HL-60 (cell line): ENCODE measurements at places on chromosomes 1 and 21.

DNA sequence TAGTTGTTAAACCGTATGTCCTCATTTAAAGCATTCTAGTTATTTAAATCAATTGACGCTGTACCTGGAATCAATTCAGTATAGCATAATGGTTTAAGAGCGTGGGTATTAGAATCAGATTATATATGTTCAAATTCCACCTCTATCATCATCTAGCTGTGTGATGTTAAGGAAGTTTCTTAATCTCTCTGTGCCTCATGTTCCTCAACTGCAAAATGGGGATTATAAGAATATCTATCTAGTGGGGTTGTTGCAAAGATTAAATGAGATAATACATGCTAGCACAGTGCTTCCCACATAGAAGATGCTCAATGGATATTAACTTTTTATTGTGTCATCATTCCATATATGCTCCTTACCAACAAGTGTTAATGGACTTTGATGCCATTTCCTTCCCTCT, 16.0 kb downstream of the MIXL1 start:
- no peak for DNase-seq

DNA sequence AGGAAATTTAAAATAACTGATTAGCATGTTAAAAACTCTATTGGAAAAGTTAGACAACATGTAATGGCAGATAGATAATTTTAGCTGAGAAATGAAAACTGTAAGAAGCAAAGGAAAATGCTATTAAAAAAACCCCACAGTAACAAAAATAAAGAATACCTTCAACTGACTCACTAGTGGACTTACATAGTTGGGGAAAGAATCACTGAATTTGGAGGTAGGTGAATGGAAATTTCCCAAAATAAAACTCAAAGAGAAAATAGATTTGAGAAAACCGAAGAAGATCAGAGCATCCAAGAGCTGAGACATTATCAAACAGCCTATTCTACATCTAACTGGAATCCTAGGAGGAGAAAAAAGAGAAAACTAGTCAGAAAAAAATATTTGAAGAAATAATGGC, 34.7 kb downstream of the PDE4B start:
- DNase-seq = no peak

DNA sequence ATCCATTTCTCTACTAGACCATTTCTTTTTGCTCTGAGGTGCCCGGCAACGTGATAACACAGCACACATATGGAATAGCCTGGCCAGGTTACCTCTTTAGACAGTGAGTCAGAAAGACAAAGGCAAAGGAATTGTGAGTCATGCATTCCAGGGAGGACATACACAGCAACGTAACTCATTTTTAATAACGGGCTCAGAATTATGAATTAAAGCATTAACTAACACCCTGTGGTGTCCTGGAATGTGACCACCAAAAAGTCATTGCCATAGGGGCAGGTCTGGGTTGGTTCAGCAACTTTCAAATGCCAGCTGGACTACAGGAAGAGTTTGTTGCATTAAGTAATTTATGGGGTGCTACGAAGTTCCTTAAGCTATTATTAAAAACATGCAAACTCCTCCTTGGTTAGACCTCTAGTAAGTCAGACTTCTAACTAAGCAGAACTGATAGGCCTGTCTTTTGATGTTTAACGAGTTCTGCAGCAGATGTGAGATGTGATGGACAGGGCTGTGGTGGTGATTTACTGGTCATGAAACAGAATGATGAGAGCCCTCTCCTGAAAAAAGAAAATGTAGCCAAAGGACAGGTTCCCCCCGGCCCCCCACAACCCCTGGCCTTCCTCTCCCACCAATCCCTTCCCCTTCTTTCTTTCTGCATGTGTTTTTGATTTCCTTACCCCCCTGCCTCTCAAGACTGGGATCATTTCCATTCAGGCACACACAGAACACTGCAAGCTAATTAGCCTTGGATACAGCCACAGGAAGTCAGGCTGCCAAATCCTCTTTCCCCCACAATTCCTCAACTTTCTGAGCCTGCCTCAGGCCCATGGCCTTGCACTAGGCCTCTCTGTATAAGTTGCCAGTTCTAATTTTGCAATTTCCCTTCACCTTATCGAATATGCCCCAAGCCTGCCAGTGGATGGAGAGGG, 88.9 kb upstream of the HAO2 start:
- no peak for DNase-seq

DNA sequence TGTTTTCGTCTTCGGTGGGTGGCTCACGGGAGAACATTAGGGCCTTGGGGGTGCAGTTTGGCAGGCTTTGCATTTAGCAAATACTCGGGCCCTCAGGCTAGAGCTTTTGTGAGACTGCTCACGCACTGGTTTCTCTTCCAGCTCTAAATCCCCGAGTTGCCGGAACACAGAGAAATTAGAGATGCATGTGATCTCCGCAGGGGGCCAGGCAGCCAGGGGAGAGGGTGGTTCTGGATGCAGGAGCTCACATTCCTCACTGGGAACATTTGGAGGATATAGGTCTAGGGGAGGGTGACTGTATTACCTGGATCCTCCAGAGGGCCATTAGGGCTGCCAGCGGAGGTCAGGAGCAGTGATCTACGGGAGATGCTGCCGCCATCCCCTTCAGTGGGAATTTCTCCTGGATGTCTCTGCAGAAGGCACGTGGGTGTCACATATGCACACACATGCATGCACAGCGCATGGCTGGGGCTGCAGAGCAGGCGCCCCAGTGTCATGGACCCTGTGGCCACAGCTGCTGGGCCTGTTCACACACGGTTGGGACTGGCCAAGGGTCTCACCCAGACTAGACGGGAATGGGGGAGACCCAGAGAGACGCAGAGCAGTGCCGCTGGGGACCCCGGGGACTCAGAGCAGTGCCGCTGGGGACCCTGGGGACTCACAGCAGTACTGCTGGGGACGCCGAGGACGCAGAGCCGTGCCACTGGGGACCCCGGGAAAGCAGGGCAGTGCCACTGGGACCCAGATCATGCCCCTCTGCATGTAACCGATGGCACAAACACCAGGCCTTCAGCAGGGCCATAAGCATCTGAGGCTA, 258.7 kb downstream of the CAMTA1 start:
- no peak for DNase-seq

- DNase-seq = no peak
These were observed 127.0 kb downstream of the MAGI3 start for GRCh38 chr1:113517346-113517745.

GRCh38 chr1:243982447-243983018, 68.5 kb upstream of the ZBTB18 start:
- no peak for DNase-seq

GRCh38 chr1:41343790-41344699, 17.2 kb upstream of the FOXO6 start:
- DNase-seq = peak; percentile 51

- DNase-seq = no peak
These were observed 2.0 kb downstream of the KANK4 start for GRCh38 chr1:62317021-62317768.

DNA sequence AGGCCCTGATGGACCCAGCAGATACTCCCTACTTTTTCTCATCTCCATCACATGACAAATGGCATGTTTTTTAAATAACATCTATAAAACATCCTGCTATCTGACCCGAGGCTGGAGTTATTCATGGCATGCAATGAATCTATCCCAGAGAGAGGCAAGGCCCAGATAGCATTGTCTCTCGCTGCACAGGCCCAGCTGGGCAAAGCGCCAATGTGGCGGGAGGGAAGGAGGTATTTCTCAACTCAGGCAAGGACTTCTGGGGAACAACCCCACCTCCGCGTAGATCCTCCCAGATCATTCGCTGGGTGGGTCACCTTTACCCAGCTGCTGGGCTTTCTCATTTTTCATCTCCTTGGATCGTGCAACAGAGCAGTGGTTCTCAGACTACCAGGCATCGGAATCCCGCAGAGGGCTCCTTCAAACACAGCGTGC, 59.8 kb downstream of the ERG start:
- peak; percentile 51 for DNase-seq

GRCh38 chr1:181669246-181669645, 185.9 kb downstream of the CACNA1E start:
- DNase-seq = no peak

DNA sequence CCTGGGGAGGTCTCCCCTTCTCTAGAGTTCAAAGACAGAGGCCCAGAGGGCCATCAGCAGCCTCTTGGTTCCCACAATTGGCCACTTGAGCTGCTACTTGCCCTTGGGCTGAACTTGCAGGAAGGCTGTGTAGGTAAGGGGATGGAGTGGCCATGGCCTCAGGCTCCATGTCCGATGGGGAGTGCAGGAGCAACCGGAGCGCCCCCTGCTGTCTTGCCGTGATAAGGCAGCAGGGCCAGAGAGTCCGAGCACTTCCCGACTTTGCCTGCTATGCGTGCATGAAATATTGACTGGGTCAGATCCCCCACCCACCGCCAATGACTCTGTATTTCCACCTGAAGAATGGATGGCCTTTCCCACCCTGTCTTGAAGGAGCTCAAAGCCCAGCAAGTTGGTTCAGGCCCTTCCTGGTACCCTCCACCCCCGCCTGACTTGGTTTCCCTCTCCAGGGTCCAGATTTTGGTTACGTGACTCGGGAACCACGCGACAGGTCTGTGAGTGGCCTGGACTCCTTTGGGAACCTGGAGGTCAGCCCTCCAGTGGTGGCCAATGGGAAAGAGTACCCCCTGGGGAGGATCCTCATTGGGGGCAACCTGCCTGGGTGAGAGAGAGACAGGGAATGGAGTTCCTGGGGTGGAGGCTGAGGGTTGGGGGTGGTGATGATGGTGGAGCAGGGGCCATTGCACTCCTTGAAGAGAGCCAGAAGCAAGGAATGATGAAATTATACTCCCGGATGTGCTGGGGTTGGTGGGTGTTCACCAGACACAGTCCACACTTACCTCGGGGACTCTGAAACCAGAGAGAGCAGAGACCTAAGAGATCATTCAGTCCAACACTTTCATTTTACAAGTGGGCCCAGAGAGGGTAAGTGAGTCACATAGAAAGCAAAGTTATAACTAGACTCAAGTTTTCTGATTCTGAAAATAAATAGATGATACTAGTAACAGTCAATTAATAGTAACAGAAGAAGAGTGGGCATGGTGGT, 25.6 kb downstream of the PADI3 start:
- no peak for DNase-seq

- DNase-seq = no peak
These were observed 4.0 kb upstream of the LAMC1 start for GRCh38 chr1:183019139-183019740.

DNA sequence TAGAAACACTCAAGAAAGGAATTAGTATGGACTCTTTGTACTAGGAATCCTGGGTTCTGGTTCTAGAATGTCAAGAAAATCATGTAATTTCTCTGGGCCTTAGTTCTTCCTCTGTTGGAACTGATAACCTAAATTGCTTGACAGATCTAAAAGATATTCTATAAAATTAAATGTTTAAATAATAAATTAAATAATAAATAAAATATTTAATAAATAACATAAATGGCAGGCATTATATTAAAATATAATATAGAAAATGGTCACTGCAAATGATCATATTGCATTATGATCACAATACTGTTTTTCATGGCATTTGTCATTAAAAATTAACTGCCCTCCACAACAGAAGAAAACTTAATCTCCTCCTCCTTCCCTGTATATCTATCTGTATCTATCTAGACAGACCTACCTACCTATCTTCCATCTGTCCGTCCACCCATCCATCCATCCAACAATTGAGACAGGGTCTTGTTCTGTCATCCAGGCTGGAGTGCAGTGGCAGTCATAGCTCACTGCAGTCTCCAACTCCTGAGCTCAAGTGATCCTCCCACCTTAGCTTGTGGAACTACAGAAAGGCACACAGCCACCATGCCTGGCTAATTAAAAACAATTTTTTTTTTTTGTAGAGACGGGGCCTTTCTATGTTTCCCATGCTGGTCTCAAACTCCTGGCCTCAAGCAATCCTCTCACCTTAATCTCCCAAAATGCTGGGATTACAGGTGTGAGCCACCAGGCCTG, 16.4 kb downstream of the NUCKS1 start:
- no peak for DNase-seq

- no peak for DNase-seq
These were observed 9.8 kb downstream of the TNFRSF9 start for GRCh38 chr1:7930645-7931445.

DNA sequence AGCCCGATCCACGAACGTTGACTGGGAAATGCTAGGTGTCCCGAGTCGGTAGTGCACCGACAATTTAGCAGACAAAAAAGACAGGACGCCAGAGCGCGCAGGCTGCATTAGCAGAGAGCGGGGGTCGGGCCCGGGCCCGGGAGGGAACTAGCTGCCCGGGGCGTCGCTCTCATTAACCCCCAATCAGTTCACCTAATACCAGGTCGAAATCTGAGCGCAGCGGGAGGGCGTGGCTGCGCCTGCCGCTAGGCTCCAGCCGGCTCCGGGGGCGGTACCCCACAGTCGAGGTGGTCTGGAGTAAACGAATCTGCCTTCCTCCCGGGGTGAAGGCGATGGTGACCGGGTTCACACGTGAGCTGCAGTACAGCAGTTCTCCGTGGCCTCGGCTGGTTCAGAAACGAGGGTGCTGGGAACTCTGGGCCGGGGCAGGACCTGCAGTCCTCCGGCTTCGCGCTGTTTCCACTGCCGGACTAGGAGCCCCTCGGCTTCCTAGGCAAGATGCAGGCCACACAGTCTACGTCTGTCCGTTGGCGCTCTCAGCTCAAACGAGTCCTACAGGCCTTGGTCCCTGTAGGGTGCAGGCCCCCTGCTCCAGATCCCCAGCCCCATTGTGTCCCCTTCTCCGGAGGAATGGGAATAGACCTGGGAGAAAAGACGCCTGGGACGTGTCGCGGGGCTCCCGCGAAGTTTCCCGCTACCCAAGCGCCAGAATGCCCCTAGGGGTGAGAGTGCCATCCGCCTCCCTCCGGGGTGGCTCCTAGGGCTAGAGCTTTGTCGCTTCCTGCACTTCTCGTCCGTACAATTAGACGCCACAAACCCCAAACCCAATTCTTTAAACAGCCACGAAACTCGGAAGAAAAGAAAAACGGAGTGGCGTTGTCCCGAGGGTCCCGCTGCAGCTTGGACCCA, 2.0 kb downstream of the GFI1 start:
- peak; percentile 75 for DNase-seq

DNA sequence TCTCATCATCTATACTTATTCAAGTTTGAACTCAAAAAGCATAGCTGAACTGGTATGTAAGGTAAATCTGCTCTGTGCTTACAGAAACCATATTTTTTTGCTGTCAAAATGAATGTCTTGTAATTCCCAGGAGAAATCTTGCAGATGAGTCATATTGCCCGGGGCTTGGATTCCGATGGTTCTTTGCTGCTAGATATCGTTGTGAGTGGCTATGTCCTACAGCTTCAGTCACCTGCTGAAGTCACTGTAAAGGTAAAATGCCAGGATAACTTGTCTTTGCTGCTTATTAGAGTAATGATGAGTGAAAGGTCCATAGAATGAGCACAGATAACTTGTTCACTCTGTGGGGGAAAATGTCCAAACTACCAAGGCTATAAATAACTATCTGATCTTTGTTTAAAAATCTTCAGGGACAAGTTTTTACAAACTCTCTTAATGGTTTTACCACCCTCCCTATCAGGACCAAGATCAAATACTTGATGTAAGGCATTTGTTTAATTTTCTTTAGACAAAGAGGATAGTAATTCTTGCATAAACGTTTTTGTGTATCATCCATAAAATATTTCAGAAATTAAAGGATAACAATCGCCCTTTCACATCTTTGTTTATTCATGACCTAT, 222.3 kb downstream of the TPR start:
- DNase-seq = no peak

DNA sequence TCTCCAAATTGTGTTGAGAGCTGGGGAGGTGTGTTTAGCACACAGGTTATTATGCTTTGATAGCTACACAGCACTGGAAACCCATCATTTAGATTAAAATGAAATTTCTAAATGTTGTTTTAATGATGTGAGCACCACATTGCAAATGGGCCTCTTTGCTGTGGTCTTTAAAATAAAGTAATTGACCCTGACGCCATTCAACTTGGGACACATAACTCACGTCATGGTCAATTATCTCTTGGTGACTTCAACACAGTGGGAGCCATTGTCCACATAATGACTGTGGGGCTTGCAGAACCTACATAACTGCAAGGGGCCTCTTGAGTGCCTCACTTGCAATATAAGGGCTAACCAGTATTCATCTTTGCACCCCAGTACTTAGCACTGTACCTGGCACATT, 280.4 kb downstream of the HLX start:
- no peak for DNase-seq
